ENCODE measurements at places on chromosomes 5 and 9. TPM values are rescaled to one million over a fixed set of nuclear protein-coding genes. Genes with fewer than 3 reads are reported as not detected.
A peak's percentile ranks its signal among the peaks of the same experiment; 100 is the strongest.

GRCh38 chr9:108672475-108673190 is 183.2 kb downstream of the ACTL7B start:
- no peak overlapping the region for H3K27ac ChIP-seq
- no peaks in the 10 kb centered on the region for H3K4me1 ChIP-seq
- no peak for DNase-seq
- H3K36me3 ChIP-seq = no peaks in the 10 kb centered on the region
- no peak overlapping the region for H3K4me3 ChIP-seq

DNA sequence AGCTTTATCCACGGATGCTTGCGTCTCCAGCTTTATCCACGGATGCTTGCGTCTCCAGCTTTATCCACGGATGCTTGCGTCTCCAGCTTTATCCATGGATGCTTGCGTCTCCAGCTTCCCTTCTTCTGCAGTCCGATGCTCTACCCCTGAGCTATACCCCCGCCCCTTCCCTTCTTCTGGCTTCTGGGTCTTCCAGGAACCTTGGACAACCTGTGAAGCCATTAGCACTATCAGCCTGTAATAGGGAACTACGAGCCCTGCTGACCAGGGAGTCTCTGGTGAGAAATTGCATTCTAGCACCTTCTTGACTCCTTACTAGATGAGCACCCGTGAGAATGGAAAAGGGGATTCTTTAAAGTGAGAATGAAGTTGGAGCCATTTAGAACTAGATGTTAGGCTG is 39.1 kb upstream of the SH3PXD2B start:
- no peaks in the 10 kb centered on the region for H3K27me3 ChIP-seq
- no peaks in the 10 kb centered on the region for H3K36me3 ChIP-seq
- H3K4me1 ChIP-seq = no peaks in the 10 kb centered on the region
- DNase-seq = no peak
- H3K27ac ChIP-seq = no peak overlapping the region

The PPWD1 gene
- total RNA-seq = 47.7 TPM

DNA sequence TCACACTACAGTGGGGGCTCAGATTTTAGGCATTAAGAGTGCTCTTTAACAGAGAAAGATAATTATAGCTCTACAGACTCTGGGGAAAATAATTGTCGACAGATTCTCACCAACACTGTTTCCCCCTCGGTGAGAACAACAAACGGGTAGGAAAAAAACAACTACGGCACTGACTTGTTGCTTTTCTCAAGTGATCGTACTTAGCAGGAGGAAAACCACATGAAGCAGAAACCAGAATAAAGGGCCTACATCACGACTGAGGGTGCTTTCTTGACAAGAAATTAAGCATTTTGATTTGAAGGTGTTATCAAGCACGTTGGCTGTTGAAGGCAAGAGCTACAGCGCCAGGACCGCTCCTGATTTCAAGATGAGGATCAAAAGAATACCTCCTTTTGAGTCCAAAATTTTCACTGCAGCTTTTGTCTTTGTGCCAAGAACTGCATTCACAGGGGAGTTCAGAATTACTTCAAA is 27.2 kb upstream of the CER1 start:
- no peaks in the 10 kb centered on the region for H3K4me1 ChIP-seq
- no peak overlapping the region for H3K4me3 ChIP-seq
- DNase-seq = no peak
- no peaks in the 10 kb centered on the region for H3K36me3 ChIP-seq
- peaks cover 8% of the 10 kb centered on the region for H3K27me3 ChIP-seq

DNA sequence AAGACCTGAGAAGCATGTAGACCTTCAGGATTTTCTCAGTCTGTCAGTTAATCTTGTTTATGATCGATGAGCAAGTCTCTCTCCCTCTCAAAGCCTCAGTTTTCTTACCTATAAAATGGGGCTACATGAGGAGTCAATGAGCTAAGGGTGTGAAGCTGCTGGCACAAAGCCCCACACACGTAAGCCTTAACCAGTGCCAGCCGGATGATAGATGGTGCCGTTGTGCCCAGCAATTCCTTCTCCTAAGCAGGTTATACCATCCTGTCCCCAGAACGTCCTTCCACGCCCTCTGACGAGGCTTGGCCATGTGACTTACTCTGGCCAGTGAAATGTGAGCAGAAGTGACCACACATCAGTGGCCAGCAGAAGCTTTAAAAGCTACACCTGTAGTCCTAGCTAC is 179.0 kb downstream of the C9orf50 start:
- no peak for DNase-seq
- peaks cover 42% of the 10 kb centered on the region for H3K27me3 ChIP-seq
- H3K4me1 ChIP-seq = peaks cover 34% of the 10 kb centered on the region
- no peak overlapping the region for H3K27ac ChIP-seq
- no peaks in the 10 kb centered on the region for H3K36me3 ChIP-seq

The NRG2 gene
- total RNA-seq = not detected

GRCh38 chr5:65066387-65067146 is 297.8 kb downstream of the CWC27 start:
- H3K27me3 ChIP-seq = peaks cover 26% of the 10 kb centered on the region
- DNase-seq = no peak
- H3K27ac ChIP-seq = no peak overlapping the region
- no peaks in the 10 kb centered on the region for H3K36me3 ChIP-seq

The PDCD1LG2 gene
- 0.55 TPM for total RNA-seq

DNA sequence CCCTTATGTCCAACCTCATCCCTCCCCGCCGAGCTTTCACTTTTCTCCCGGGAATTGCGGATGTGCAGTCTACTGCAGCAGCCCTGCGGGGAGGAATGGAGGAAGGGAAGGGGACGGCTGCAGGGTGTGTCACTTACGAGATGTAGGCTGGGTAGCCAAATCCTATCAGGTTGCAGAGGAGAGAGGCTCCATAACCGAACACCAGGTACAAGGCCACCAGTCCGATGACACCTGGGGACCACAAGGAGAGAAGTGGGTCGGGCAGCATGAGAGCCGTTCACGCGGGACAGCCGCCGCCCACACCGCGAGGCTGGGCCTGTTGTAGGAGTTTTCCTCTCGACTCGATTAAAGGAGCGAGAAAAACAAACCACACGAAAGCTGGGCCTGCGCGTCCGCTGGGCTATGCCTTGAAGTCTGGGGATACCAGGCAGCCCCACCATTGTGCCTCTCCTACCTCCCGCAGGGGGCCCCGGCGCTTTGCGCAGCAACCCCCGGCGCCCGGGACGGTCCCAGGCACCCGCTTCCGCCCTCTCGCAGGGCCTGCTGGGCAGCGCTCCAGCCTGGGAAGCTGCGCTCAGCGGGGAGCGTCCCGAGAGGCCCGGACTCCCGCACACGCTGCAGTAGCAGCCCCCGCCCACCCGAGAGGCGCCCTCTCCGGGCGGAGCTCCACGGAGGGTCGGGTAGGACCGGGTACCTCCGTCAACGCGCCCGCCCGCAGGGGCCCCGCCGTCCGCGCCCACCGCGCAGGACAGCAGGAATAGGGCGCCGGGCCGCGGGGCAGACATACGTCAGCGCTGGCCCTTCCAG is 798 bp downstream of the REEP5 start:
- peak overlapping the region; percentile 73 for H3K27ac ChIP-seq
- peak overlapping the region; percentile 95 for H3K4me3 ChIP-seq
- no peaks in the 10 kb centered on the region for H3K27me3 ChIP-seq

DNA sequence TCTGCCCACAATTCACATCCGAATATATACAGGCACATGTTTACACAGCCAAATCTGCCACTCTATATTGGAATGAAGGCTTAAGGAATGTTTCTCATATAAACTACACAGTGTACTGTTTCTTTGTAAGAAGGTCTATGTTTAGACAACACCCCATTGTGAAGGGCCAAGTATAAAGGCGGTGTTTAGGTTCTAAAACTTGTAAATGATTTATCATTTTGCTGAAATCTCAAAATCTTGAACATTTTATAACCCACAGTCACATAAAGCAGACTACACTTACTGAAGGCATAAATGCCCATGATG is 94.0 kb downstream of the ZNF608 start:
- DNase-seq = no peak
- peaks cover 3% of the 10 kb centered on the region for H3K36me3 ChIP-seq
- peaks cover 37% of the 10 kb centered on the region for H3K4me1 ChIP-seq
- no peak overlapping the region for H3K4me3 ChIP-seq

DNA sequence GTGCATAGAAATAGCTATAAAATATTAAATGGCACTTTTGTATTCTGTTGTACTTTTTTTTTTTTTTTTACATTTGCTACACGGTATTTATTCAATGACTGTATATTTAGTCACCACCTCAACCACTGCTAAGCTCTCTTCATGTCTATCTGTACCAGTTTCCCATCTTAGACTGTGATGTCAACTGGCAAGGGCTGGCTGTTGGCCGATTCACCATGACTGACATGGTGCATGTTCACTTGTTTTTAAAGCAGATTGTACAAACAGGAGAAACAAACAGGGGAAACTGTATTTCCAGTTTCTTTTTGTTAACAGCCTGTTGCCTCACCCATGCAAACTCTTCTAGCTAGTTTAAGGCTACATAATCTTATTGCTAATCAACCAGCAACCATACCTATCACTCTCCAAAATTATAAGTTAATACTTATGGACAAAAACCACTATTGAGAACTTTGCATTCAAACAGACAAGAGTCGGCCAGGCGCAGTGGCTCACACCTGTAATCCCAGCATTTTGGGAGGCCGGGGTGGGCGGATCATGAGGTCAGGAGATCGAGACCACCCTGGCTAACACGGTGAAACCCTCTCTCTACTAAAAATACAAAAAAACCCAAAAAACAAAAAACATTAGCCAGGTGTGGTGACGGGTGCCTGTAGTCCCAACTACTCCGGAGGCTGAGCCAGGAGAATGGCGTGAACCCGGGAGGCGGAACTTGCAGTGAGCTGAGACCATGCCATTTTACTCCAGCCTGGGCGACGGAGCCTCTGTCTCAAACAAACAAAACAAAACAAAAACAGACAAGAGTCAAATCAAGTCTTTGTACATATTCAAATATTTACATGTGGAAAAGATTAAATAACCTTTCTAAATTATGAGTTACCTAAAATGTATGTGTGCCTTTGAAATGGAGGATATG is 13.2 kb downstream of the ZFAND5 start:
- peaks cover 40% of the 10 kb centered on the region for H3K36me3 ChIP-seq
- H3K4me1 ChIP-seq = peaks cover 14% of the 10 kb centered on the region
- H3K27me3 ChIP-seq = no peaks in the 10 kb centered on the region
- no peak overlapping the region for H3K27ac ChIP-seq

DNA sequence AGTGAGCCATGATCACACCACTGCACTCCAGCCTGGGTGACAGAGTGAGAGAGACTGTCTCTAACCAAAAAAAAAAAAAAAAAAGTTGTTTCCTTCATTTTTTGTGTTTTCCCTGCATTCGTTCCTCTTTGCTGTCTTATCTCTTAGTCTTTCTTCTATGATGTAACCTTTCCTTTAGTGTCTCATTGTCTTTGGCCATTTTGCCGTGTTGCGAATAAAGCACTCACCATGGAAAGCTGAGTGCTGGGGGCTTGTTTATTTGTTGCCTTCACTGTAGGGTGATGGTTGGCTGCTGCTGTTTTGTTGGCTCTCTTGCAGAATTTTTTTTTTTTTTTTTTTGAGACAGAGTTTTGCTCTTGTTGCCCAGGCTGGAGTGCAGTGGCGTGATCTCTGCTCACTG is 7.7 kb downstream of the EHMT1 start:
- peaks cover 59% of the 10 kb centered on the region for H3K4me1 ChIP-seq
- no peak for DNase-seq
- peak overlapping the region; percentile 80 for H3K27ac ChIP-seq
- no peak overlapping the region for H3K4me3 ChIP-seq

DNA sequence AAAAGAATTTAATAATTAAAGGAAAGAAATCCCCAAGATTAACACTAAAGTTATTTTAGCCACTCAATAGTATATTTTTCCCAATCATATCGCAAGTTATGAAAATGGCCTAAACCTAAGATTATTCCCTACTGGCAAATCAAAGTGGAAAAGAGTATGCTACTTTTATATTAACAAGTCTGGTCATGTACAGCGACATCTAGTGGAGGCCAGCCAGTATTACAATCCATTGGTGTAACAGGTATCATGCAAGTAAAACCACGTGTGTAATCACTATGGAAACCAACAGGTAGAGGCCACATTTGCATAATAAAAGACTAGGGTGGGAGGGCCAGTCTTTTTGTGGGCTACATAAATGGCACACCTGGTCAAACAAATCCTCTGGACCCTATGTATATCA is 976.4 kb upstream of the CDH9 start:
- H3K27ac ChIP-seq = no peak overlapping the region
- no peak overlapping the region for H3K4me3 ChIP-seq
- H3K4me1 ChIP-seq = no peaks in the 10 kb centered on the region
- H3K27me3 ChIP-seq = no peaks in the 10 kb centered on the region
- no peaks in the 10 kb centered on the region for H3K36me3 ChIP-seq

- no peak overlapping the region for H3K4me3 ChIP-seq
- no peaks in the 10 kb centered on the region for H3K27me3 ChIP-seq
- DNase-seq = no peak
These were observed 1164.3 kb upstream of the DMAC1 start for GRCh38 chr9:8963885-8964284.

DNA sequence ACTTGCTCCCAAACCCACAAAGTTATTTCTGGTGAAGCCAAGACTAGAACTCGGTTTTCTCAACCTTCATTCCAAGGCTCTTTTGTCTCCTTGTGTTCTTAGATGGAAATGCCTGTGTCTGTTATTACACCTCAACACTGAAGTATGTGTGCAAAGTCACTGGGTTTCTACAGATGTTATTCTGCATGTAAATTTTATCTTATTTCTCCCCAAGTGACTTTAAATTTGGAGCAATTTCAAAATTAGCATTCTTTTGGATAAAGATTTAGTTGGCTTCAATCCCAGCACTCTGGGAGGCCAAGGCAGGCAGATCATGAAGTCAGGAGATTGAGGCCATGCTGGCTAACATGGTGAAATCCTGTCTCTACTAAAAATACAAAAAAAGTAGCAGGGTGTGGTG is 104.4 kb upstream of the GNA14 start:
- no peak overlapping the region for H3K4me3 ChIP-seq
- peaks cover 7% of the 10 kb centered on the region for H3K4me1 ChIP-seq
- H3K27me3 ChIP-seq = no peaks in the 10 kb centered on the region
- no peak for DNase-seq

DNA sequence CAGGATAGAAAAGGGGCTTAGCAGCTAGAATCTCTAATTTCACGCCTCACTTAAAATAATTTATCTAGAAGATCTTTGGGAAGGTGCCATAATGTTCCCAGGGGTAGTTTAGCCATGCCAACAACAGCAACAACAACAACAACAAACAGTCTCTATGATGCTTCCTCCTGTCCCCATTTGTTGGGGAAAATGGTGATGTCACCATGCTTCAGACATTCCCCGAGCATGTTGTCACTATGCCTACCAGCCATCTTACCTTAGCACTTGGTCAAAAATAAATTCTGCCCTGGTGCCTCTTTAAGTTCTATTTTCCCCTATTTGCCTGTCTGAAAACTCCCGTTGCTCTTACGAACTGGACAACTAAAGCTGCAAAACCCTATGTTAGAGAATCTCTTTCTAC is 76.6 kb downstream of the KCNN2 start:
- no peak for DNase-seq
- no peaks in the 10 kb centered on the region for H3K4me1 ChIP-seq
- no peak overlapping the region for H3K4me3 ChIP-seq
- H3K27ac ChIP-seq = no peak overlapping the region
- no peaks in the 10 kb centered on the region for H3K27me3 ChIP-seq

Data from activated CD8-positive, alpha-beta T cell treated with anti-CD3 and anti-CD28 coated beads, Interleukin-2, amount 10 ng/mL, durations not matched to agents 7 days and 5 days (primary cell).